ENCODE measurements at places on chromosomes 2 and 18. TPM values are rescaled to one million over a fixed set of nuclear protein-coding genes. Genes with fewer than 3 reads are reported as not detected.

- no peak for DNase-seq
Observed at GRCh38 chr18:77030201-77030600, 102.4 kb downstream of the MBP start.

DNA sequence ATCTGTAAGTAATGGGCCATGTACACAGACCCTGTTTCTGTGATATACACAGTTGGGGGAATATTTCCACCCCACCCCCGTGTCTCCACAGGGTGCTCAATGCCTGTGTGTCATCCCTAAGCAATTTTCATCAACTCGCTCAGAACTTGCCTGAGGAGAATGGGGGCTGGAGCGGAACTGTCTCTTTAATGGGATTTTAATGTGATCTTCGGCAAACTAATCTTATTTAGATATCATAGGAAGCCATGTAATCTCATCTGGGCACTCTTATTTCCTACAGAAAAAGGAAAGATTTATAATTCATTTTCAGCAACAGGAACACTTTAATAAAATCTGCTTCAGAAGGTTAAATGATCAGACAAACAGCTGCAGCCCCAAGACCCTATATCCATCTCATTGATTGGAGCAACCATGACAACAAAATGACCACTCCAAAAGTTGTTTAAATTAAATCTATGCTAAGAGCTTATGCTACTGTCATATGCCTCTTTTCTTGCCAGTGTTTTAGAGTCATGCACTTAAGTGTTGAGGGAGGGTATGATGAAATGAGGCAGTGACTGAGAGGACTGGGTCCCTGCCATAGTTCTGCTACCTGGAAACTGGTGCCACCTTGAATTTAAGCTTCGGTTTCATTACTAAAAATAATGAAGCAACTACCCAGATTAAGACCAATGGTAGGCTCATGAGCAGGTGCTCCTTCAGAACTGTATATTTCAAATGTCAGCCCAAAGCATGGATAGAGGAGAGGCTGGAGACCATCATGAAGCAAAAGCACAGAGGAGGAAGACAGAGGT, 183.1 kb upstream of the DDX18 start:
- DNase-seq = no peak

GRCh38 chr2:123080331-123080730, 944.8 kb upstream of the CNTNAP5 start:
- DNase-seq = no peak

DNA sequence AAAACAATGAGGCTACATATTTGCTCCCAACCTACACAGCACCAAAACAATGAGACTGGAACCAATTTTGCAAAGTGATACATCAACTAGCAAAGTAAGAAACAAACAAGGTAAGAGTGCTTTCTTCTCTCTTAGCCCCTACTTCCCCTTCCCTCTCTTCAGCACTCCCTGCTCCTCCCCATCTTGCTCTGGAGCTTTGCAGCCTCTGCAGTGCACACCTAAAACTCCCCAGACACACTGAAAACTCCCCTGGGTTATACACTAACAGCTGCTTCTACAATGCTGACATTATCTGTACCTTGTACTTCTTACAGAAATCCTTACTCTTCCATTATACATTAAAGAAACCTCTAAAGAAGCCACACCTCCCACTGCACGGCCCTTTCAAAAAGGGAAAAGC, 93.7 kb downstream of the RBMS1 start:
- DNase-seq = no peak

GRCh38 chr2:199556527-199557285, 99.0 kb upstream of the SATB2 start:
- DNase-seq = no peak

GRCh38 chr2:60485550-60485949, 67.9 kb downstream of the BCL11A start:
- no peak for DNase-seq

DNA sequence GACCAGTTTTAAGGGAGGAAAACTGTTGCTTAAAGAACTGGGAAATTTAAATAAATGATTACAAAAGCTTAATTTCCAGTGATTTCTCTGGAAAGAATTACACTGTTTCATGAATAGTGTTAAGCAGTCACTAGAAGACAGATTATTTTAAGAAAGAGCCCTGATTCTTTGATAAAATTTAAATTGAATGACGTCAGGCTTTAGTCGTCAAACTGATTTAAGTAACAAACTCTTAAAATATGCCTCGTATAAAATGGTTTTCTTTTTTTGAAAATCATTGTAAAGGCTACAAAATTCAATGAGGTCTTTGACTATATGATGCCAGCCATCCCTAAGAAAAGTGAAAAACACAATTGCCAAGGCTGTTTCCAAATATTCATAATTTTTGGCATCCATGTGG, 465.0 kb downstream of the NR4A2 start:
- no peak for DNase-seq

GRCh38 chr18:79567481-79568147, 112.0 kb upstream of the CTDP1 start:
- no peak for DNase-seq

DNA sequence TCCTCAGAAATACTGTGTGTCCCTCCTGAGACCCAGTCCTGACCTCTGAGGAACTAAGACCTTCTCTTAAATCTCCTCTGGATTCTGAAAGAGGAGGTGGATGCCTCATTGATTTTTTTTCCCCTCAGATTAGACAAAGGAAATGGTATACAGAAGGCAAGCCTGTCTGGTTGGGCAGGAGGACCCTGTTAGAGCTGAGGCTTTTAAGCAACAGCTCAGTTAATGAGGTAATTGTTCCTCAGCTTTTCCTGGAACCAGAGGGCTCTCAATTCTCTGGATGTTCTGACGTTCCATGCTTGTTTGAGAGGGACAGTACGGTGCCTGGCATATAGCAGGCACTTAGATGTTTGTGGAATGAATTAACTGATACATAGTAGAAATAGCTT, 61.7 kb upstream of the MCFD2 start:
- no peak for DNase-seq

DNA sequence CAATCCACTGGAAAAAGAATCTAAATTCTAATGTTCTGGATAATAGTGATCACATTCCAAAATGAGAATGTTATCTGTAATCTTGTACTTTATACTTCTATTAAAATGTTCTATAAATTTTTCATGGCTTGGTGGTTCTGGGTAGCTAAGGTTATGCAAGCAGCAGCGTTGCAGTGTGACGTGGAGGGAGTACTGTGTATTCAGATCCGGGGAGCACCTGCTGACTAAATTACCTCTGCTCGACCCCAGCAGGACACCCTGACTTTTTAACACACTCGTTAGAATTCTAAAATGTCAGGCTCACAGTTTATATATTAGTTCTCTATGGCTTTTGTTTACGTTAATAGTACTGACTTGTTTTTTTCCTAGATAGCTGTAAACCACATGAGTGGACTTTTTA, 13.0 kb downstream of the ATIC start:
- DNase-seq = no peak

Gene AQP4
- 2.1 TPM for total RNA-seq

Gene PTPN18
- total RNA-seq = 13.1 TPM

Gene TRAPPC12
- total RNA-seq = 67.3 TPM

Gene MBP
- total RNA-seq = 19.2 TPM

Gene UGT1A4
- not detected for total RNA-seq

Gene CPLX4
- total RNA-seq = not detected

Gene C2orf81
- total RNA-seq = 3.8 TPM

Gene WDSUB1
- total RNA-seq = 8.0 TPM

Data from H1 (cell line).